ENCODE measurements at places on chromosomes 12 and 14.
A peak's percentile ranks its signal among the peaks of the same experiment; 100 is the strongest.

DNA sequence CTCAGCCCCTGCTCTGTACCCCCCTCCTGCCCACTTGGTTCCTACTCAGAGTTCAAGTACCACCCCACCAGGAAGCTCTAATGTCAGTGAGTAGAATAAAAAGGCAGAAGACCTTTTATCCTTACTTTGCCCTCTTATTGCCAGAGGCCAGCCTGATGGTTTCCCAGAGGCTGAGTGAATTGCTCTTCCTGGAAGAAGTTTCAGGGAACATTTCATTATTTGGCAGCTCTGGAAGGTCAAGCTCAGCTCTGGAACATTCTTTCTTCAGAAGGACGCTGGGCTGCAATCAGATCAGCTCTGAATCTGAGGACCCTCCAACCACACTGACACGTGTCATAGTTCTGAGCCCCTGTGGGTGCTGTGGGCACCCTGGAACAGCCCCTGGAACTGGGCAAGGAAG is 188.9 kb downstream of the ETV6 start:
- DNase-seq: no peak

- DNase-seq: no peak
These were observed 39.1 kb downstream of the MBIP start for GRCh38 chr14:36281309-36281708.

GRCh38 chr14:74019408-74020137 is 424 bp downstream of the BBOF1 start:
- no peak for DNase-seq

GRCh38 chr12:113413488-113413939 is 8.7 kb upstream of the SDSL start:
- DNase-seq: no peak

- no peak for DNase-seq
These were observed 249.9 kb upstream of the FLRT2 start for GRCh38 chr14:85280074-85280473.

DNA sequence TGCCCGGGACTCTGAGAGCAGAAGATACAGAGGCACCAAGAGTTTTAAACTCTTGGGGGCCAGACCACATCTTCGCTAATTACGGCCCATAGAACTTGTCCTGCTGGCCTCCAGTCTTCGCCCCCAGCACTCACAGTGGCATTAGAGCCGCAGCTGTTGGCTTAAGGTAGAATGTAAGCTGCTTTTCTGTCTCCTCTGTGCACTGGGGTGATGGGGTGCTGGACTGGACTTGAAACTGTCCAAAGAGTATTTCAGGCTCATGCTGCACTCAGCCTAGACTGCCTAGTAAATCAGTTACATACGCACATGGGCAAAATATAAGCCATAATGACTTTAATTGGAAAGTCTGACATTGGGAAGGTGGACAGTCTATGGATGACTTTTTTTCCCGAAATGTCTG is 29.0 kb downstream of the YY1 start:
- DNase-seq: no peak

DNA sequence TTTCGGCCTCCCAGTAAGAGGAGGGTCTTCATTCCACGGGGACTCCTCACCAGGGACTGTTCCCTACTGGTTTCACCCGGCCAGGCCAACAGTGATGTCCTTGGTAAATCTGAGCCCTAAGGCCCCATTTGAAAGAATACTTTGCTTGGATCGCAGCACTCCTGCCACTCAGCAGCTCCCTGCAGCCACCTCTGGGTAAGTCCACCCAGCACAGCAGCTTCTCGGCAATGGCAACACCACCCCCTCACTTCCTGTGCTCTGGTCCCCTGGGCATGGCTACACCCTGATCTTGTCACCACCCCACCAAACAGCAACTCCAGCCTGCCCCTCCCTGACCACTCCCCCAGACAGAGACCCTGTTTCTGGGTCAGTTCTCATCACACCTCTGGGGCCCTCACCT is 100.3 kb downstream of the SETD3 start:
- DNase-seq: no peak

DNA sequence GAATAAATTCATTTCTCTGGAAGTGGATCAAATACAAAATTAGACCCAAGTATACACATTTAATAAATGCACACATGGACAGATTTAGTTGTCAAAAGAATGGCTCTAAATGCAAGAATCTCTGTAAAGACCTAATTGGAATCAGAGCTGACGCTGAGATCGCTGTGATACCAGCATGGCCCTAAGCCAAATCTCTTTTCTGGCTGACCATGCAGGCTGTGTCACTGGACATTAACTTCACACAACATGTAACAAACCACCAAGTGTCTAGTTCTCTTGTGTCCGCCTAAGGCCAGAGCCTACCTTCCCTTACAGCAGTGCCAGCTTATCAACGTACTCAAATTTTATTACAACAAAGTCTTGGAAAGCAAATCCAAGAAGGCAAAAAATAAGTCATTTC is 127.5 kb downstream of the MED13L start:
- no peak for DNase-seq

DNA sequence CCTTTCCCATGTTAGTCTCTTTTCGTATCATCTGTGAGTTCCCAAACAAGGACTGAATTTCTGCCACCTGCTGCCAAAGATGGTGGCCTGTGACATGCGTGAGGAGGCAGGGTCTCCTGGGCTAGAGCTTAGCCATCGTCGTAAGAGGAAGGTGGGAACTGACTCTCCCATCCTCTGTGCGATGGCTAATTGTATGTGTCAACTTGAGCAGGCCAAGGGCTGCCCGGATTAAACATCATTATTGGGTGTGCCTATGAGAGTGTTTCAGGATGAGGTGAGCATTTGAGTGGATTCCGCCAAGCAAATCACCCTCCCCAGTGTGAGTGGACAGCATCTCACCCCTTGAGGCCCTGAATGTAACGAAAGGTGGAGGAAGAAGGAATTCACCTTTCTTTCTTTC is 220.7 kb upstream of the DIO3 start:
- no peak for DNase-seq

- DNase-seq: no peak
These were observed 309.3 kb downstream of the MED13L start for GRCh38 chr12:115968211-115968610.

- DNase-seq: no peak
These were observed 425.5 kb downstream of the GXYLT1 start for GRCh38 chr12:41719214-41719613.

DNA sequence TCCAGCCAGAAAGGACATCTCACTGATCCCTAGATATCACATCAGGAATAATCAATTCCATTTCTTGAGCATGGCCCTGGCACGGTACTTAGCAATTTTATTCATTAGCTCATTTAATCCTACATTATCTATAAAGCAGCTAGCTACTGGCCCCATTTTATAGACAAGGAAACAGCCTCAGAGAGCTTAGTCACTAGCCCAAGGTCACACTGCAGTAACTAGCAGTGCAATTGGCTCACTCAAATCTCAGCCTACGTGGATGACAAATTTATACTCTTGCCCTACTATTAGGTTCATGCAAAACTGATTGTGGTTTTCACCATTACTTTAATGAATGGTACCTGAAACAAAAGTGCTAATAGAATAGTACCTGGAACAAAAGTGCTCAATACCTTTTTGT is 41.7 kb downstream of the NUAK1 start:
- no peak for DNase-seq

GRCh38 chr14:61098721-61099120 is 117.7 kb downstream of the SLC38A6 start:
- DNase-seq: no peak

DNA sequence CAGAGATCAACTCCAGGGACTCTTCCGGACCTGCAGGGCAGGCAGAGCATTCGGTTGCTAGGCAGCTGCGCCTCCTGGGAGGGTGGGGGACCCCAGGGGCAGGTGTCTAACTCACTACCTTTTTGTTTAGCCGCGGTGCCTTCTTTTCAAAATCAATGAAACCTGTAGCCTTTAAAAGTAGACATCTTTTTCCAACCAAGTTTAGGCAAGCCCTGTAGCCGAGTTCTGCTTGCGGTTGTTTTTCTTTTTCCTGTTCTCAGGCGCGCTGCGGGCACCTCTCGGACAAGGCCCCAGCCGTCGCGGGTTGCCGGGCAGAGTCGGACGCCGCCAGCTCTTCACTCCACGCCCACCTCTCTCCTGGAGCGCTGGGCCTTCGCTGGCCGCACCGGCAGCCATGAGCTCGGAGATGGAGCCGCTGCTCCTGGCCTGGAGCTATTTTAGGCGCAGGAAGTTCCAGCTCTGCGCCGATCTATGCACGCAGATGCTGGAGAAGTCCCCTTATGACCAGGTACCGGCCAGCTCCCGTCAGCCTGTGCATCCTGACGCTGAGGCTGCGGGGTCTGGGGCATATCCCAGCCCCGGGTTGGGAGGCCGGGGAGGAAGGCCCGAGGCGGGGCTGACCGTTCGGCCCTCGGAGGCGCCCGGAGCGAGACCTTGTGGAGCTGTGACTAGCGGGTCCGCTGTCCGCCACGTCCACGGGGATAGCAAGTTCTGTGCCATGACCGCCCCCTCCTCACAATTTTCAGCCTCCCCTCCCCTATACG is at the start of gene TTC8:
TSS of gene TTC8 (plus strand) at position 338 of the 764 bp plus-strand sequence. CDS start at position 395, 57 bp downstream.
- DNase-seq: peak; percentile 70

DNA sequence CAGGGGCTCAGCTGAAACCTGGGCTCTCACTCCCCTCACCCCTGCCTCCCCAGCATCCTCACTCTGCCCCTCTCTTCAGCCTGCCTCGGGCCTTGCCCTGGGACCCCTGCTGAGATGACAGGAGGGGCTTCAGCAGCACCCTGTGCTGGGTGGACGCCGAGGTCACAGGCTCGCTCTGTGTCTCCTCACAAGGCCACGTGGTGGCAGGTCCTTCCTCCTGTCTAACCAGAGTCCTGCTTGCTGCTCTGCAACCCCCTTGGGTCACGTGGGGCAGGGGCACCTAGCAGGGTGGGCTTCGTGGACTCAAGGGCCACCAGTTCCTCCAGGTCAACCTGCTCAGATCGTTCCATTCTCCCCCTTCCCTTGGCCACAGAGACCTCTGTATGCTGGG is 90.4 kb downstream of the TMEM121 start:
- no peak for DNase-seq

DNA sequence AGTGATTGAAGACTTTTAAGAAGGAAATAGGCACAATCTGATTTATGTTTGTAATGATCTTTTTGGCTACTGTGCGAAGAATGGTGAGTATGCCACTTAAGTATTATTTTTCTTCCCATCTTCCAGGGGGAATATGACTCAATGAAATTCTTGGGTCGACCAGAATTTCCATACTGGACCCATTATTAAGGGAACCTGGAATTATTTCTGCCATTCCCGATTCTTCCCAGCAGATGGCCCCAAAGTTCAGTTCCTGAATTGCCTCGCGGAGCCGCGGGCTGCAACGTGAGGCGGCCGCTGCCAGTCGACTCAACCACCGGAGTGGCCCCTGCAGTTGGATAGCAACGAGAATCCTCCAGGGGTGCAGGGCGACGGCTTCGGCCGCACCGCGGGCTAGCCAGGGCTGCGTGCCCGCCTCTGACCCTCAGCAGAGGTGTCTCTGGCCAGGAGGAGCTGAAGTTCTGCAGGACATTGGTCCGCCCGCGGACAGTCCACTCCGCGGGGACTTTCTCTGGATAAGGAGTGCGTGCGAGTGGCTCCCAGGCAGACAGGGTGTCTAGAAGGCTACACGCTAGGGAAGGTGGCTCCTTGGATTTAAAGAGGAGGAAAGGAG is 628 bp upstream of the TSHR start:
- DNase-seq: peak; percentile 30

GRCh38 chr14:80419345-80419744 is 208.0 kb upstream of the DIO2 start:
- DNase-seq: no peak

GRCh38 chr14:19799880-19800279 is 3.7 kb upstream of the OR4N2 start:
- no peak for DNase-seq

GRCh38 chr12:72089678-72090077 is 151.0 kb downstream of the TPH2 start:
- DNase-seq: no peak

DNA sequence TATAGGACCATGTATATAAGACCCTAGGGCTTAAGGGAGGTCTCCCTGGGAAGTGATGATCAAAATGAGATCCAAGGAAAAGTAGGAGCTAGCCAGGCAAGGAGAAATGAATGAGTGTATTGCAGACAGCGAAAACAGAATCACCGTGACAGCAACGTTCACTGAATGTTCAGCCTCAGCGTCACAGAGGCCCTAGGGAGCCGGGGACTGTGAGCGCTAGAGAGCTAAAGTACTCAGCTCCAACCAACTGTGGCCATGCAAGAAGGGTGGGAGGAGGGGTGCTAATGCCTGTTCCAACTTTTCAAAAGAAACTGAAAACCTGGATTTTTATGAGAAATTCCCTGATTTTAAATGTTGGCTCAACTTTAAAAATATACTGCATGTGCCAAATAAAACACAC is 105.5 kb upstream of the CCND2 start:
- no peak for DNase-seq

GRCh38 chr12:47763481-47764346 is 5.0 kb upstream of the RAPGEF3 start:
- no peak for DNase-seq

DNA sequence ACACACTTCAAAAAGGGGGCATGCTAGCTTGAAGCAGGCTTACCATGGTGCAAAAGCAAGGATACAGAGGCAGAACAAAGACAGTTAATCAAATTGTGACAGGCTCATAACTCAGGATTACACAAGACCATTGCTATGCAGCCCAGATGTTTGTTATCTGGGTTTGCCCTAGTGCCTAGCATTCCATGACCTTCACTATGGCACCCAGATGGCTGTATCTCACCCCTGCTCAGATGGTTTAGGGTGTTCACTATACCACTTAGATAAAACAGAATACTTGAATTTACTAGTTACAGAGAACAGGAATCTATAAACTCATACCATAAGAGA is 56.2 kb downstream of the SDR9C7 start:
- DNase-seq: no peak

- DNase-seq: no peak
These were observed 739.7 kb downstream of the SLC6A15 start for GRCh38 chr12:84172823-84173424.

DNA sequence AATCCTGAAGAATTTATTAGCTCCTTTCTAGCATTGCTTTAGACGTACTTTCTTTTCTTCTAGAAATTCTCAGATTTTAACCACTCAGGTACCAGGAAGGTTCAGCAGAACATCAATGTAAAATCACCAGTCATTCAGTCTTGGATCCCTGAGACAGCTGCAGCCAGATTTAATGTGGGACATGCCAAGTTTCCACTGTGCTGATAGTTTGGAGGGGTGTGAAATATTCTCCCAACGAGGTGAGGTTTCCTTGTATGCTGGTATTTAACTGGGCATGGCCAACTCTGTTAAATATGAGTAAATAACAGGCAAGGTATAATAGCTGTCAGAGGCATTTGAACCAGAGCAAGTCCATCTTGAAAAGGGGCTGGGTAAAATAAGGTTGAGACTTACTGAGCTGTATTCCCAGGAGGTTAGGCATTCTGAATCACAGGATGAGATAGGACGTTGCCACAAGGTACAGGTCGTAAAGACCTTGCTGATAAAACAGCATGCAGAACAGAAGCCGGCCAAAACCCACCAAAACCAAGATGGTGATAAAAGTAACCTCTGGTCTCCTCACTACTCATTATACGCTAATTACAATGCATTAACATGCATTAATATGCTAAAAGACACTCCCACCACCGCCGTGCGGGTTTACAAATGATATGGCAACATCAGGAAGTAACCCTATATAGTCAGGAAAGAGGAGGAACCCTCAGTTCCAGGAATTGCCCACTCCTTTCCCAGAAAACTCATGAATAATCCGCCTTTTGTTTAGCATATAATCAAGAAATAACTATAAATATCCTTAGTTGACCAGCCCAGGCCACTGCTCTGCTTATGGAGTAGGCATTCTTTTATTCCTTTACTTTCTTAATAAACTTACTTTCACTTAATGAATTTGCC is 75.2 kb upstream of the RASSF8 start:
- no peak for DNase-seq

GRCh38 chr14:54673193-54674045 is 106.5 kb downstream of the SAMD4A start:
- no peak for DNase-seq

- no peak for DNase-seq
These were observed 126.6 kb downstream of the CHST11 start for GRCh38 chr12:104583301-104583700.

Measured in activated CD8-positive, alpha-beta memory T cell treated with anti-CD3 and anti-CD28 coated beads for 1 hour (primary cell).